Activated naive CD4-positive, alpha-beta T cell treated with Interleukin-2 at 50 U/mL for 16 hours (primary cell): ENCODE measurements at places on chromosomes 1 and 21.

DNA sequence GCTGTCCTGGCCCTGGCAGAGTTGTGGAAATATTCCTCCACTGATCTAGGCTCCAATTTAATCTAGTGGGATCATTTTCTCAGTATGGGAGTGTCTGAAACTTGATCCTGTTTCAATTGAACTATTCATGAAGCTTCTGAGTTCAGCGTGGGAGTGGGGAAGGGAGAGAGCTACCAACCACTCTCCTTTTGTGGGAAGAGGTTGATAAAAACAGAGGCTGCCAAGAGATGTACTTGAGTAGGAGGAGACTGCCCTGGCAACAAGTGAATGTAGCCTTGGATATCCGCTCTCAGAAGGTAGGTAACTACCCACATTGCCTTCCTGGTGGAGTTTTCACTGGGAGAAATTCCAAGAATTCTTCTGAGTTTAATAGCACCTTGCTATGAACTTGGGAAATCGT, at the start of gene CTXND2:
Gene CTXND2, plus strand, starts transcription at position 119 of the 400 bp plus-strand sequence. CDS start 25,179 bp downstream, outside the sequence.
- DNase-seq, result no peak

- no peak for DNase-seq
Measured at GRCh38 chr1:51679435-51679834, 62.5 kb downstream of the OSBPL9 start.

GRCh38 chr1:42171679-42172266, 7.2 kb upstream of the GUCA2A start:
- no peak for DNase-seq

GRCh38 chr1:68142036-68142435, 90.3 kb downstream of the WLS start:
- no peak for DNase-seq

GRCh38 chr1:151062741-151063371, 2.7 kb downstream of the MLLT11 start:
- no peak for DNase-seq

DNA sequence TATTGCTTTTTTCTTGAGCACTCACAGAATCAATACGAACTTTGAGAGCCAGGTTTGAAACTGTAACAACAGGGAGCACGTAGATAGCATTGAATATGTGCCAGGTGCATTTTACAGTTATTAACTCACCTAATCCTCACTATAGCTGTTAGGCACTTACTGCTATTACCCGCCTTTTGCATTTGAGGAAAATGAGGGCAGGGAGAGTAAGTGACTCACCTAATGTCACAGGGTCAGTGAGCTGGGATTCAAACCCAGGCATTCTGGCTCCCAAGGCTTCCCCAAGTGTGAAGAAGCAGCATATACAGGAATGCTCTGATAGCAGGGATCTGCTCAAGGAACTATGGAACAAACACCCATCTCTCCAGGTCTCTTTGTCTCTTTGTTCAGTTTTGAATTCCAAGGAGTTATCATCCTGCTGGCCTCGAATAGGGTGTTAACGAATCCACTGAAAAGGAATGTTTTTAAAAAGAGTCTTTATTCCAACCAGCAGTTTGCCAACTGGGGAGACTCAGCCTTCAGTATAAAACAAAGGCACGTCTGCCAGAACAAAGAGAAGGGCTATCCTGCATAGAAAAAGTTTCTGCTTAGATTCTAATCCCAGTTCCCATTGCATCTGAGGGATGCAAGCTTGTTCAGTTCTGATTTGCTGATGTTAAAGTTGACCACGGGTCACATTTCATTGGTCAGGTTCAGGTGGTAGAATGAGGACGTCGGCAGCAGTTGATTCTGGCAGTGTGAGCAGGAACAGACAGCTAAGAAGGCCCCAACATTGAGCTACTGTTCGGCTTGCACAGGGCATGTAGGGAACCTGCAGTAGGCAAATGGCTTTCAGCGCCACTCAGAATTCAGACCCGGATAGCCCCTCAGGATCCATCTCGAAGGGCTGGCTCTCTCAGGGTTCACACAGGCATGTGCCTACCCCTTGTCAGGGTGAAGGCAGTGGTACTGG, 22.1 kb downstream of the TRIM67 start:
- no peak for DNase-seq

GRCh38 chr1:206897175-206897574, at the start of gene IL24:
Gene IL24, plus strand, starts transcription at chr1:206897443. Its CDS starts 390 bp downstream, at chr1:206897833.
- DNase-seq, result peak; percentile 59

- no peak for DNase-seq
Measured at GRCh38 chr1:101006553-101006952, 19.0 kb downstream of the DPH5 start.

- DNase-seq, result no peak
Measured at GRCh38 chr21:39885119-39885848, 18.0 kb downstream of the PCP4 start.

DNA sequence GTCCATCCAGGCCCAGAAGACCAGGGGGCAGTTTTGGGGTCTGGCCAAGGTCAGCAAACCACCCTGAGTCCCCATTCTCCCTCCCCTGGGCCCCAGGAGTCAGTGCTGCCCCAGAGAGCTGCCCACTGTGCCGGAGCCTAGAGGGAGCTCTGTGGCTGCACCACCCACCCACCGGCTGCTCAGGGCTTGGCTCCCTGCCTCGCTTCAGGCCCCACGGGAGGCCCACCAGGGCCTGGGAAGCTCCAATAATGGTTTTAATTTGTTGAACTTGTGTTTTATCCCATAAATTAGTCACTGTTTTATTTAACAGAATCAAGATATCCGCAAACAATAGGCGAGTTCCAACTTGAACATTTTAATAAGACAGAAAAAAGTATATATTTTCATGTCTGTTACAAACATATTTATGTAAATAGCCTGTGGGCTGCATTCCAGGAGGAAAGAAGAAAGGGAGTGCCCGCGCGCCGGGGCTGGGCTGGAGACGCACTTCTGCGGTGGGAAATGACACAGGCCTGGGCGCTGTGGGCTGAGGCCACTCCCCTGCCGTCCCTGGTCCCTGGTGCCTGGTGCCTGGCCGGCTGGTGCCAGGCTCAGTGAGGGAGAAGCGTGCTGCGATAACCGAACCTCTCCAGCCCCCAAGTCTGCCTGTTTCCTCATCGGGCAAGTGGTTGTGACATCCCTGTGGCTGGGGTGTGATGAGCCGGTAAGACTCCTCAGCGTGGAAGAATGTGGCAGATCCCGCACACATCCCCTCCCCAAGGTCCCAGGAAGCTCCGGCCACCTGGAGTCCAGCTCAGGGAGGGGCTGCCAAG, 160.5 kb downstream of the PEX14 start:
- no peak for DNase-seq
